Activated CD8-positive, alpha-beta memory T cell treated with anti-CD3 and anti-CD28 coated beads for 4 hours (primary cell): ENCODE measurements at places on chromosomes 5 and 9.

GRCh38 chr5:33725806-33726205, 166.0 kb downstream of the ADAMTS12 start:
- no peak for DNase-seq

GRCh38 chr5:119080936-119081335, 10.0 kb downstream of the DMXL1 start:
- no peak for DNase-seq

- DNase-seq, result no peak
Measured at GRCh38 chr5:13591621-13592020, 352.9 kb downstream of the DNAH5 start.

GRCh38 chr9:94927048-94927761, 200.7 kb downstream of the AOPEP start:
- DNase-seq, result no peak

- no peak for DNase-seq
Measured at GRCh38 chr5:170781946-170782345, 1.6 kb upstream of the GABRP start.

- no peak for DNase-seq
Measured at GRCh38 chr5:79107020-79107796, 4.4 kb upstream of the BHMT start.

GRCh38 chr9:126643945-126644527, 30.3 kb downstream of the LMX1B start:
- no peak for DNase-seq

DNA sequence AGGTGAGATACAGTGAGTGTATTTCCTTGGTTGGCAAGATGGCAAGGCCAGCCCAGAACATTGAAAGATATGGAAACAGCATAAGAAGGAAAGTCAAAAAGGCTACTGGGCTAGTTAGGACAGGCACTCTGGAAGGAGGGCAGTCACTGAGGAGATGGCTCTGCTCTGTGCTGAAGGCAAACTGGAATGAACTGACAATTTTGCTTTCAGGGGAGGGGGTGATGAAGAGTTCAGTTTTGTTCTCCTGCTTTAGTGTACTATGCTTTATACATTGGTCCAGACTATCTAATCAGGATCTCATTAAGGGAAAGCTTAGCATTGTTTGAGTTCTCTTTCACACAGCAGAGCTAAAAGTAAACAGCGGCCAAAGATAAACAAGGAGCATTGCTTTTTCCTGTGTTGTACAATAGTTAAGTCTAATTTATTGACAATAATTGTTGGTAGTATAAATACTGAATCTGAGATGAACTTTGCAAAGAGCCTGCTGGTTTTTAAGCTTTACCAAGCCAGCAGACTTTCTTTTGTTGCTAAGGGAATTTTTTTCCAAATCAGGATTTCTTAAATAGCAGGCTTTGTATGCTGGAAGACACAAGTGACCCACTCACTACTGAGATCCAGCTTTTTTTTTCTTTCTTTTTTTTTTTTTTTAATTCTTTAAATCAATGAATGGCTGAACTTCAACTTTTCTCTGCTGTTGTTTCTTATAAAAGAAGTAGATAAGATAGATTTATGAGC, 355.5 kb downstream of the ARRDC3 start:
- DNase-seq, result no peak

DNA sequence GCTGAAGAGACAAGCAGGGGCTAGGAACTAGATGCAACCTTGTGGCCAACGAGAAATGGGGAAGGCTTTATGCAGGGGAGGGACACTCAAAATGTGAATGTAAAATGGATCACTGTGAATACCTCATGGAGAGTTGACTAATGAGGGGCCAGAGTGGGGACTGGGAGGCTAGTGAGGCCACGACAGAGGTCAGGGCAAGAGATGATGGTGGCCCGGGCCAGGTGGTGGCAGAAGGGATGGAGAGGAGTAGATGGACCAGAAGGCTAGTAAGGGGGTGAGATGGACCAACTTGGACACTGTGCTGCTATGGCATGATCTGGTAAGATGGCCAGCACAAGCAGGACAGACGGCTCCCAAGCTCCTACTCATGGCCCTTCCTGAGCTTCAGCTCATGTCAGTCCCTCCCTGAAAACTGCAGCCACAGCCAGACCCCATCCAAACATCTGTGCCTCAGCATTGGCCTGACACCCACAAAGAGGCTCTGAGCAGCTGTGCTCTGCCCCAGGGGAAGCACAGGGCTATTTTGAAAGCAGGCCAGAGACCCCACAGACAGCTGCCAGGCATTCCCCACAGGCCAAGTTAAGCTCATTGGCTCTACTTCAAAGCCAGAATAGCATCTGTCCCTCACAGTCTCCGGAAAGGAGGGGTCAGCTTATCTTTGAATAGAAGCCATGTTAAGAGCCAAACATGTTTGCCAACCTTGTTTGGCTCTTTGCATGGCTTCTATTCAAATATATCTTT, 22.1 kb downstream of the P4HA2 start:
- no peak for DNase-seq

- no peak for DNase-seq
Measured at GRCh38 chr9:25648116-25648515, 30.1 kb downstream of the TUSC1 start.

DNA sequence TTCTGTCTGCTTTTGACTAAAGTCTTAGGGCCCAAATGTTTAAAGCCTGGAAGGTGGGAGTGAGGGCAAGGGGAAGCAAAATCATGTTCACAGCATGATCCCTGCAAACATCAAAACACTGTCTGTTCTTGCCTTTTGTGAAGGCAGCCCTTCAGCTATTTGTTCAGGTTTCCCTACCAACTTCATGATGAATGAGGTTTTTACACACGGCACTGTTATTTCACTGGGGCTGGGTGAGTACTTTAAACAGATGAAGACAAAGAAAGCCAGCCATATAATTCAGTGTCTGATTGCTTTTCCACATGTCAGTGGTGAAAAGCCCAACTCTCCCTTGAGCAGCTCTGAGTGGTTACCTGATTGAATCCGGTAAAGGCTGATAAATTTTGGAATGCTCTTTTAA, 224.7 kb upstream of the GRAMD2B start:
- DNase-seq, result no peak

- no peak for DNase-seq
Measured at GRCh38 chr5:172669386-172670004, 28.4 kb downstream of the NEURL1B start.

DNA sequence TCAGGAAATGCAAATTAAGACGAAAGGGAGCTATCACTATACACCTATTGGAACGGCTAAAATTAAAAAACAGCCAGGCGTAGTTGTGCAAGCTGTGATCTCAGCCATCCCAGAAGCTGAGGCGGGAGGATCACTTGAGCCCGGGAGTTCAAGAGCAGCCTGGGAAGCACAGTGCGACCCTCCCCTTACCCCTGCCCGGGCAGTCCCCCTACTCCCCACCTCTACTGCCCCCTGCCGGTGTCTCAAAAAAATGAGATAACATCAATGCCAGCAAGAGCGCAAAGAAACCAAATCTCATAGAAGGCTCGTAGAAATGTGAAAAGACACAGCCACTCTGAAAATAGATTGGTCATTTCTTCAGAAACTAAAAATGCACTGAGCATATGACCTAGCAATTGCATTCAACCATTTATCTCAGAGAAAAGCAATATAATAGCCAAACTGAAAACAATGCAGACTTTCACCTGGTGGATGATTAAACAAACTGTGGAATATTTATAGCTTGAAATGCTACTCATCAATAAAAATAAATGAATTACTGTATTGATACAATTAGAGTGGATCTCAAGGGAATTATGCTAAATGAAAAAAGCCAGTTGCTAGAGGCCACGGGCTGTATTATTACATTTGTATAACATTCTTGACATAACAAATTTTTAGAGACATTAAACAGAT, 20.6 kb downstream of the OR2V2 start:
- no peak for DNase-seq

DNA sequence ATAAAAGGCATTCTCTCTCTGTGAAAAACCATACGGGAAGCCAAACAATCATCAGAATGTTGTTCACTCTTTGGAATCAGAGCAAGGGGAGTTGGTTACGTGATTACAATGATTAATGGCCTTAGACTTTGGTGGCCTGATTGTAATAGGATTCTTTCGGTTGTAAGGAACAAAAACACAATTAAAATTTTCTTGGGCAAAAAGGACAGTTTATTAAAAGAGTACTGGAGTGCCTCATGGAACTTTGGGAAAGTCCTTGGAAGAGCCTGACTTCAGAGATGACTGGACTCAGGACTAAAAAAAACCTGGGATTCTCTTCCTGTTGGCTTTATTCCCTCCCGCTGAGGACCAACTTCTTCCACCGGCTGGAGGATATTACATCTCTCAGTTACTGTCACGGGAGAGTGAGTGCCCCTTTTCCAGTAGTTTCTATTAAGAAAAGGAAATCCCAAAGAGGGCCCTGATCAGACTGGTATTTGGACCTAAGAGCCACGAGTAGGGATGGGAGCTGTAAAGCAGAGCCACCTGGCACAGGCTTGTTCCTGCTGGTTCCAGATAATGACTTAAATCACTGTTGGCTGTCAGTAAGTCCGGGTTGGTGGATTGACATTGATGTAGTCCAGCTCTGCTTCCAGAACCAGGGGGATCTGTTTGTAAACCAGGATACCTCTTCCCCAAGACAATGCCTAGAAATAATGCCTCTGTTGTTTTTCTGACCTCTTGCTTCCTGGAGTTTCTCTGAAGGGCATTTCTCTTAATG, 53.9 kb downstream of the CFAP95 start:
- no peak for DNase-seq

- DNase-seq, result no peak
Measured at GRCh38 chr9:95107976-95108375, 209.5 kb downstream of the FANCC start.

DNA sequence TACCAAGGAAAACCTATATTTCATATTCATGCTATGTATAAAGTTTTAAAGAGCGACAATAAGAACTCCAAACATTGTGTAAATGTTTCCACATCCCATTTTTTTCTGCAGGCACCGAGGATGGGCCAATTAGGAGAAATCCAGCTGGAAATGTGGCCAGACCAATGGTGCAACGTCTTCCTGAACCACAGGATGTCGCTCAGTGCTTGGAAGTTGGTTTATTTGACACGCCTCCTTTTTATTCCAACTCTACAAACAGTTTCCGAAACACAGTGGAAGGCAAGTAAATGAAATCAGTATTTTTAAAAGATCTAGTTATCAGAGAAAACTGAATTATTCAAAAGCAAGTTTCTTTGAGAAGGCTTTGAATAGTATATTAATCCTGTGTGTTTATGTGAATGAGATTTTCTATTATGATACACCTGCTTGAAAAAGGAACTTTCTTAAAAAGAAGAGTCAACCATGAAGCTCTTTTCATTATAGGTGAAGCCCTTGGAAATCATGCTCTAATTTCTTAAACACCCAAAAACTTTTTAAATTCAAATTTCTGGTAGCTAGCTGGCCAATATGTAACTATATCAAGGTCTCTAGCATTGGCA, 9.1 kb downstream of the TYRP1 start:
- no peak for DNase-seq

DNA sequence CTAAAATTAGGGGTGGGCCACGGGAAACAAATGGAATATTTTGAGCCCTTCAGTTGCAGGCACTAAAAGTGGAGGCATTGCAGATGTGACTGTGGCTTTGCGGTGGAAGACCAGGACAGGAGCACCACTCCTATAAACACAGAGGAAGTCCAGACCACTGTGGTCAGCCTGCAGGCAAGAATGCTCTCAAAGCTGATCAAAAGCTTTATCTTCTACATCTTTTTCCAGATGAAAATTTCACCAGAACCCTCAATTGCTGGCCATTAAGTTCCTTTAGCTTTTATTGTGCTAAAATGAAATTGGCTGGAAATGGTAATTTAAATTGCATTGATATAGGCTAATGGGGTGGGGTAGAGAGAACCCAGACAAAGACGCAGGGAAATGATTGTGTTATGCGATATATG, 208.8 kb downstream of the ERCC6L2 start:
- no peak for DNase-seq

- no peak for DNase-seq
Measured at GRCh38 chr5:131745703-131746102, 51.1 kb downstream of the FNIP1 start.

DNA sequence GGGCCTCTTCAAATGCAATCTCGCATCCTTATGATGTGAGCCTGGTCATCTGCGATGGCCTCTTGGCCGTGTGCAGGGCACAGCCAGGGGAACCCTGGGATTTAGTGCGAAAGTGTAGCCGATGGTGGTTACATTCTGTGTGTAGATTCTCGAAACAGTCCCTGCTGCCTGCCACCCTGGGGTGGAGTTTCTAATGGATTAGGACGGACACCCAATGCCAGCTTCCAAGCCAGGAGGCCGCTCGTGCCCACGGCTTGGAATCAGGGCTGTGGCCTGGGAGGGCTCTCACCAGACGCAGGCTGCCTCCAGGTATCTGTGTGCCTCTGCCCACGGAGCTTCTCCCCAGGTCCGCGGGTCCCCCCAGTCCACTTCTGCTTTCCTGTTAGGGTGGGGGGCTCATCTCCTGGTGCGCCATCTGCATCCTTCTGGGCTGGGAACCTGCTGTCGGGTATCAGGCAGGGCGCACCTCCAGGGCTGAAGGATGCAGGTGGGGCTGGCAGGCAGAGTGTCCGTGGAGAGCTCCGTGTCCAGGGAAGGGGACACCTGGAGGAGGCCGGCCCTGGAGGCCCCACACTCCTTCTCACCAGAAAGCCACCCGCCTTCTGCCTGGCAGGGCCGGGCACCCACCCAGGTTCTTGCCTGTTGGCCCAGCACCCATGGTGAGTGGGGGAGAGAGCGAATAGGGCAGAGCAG, 3.4 kb upstream of the SLC12A7 start:
- DNase-seq, result no peak

- DNase-seq, result no peak
Measured at GRCh38 chr9:126902210-126902609, 12.4 kb upstream of the RALGPS1 start.
